Stimulated activated naive CD4-positive, alpha-beta T cell (primary cell): ENCODE measurements at places on chromosomes 11 and 22.

DNA sequence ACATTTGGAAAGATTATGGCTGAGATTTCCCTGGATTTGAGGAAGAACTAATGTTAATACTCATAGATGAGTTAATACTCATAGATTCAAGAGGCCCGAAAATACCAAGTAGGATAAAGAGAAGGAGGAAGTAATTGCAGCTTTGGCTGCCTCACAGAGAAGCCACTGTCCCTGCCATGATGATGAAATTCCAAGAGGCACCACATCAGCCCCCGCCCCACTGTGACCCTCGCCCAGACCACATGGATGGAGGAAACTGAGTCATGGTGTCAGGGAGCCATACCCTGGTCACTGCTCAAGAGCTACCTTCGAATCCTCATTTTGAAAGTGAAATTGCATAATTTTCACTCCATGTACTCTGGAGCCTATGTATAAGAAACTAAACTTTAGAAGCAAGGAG is 92.9 kb upstream of the SLC22A12 start:
- no peak for DNase-seq

DNA sequence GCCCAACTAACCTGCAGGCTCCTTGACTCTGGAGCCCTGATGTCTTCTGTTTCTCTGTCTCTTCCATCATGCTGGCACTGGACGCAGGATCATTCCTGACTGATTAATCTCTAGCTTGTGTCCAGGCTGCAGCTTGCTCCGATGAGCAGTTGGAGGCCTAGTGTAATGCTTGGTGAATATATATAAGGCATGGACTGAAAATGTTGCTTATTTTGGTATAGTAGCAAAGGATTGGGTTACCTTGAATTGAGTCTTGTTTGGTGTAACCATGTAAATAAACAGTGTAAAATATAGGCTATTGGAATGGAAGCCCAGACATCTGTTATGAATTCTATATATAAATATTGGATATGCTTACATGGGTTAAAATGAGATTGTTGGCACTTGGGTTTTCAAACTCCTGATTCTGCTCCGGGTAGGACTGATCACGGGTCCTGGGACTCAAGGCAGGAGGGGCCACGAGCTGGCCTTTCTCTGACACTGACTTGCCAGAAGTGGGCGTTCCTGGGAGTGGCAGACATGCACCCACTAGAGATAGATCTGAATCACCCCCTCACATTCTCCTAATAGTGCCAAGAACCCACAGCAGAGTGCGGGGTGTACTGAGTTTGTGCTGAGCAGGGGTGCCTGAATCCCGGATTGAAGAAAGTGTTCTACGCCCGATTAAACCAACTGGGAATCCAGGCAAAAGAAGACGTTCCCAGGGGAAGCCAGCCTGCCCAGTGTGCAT is 25.8 kb downstream of the LRP5 start:
- DNase-seq = no peak

GRCh38 chr11:68970921-68971636 is 9.7 kb downstream of the MRGPRD start:
- no peak for DNase-seq

DNA sequence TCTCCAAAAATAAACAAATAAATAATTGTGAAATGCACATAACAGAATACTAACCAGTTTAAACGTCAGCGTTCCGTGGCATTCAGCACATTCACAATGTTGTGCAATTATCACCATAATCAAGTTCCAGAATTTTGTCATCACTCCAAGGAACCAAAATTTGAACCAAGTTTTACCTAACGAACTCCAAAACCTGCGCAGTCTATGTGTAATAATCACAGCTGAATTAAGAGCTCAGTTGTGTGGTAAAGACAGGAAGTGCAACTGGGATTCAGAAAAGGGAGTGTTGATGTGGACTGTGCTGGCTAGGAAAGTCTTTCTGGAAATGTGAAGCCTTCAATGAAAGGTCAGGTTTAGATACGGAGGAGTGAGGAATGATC is 5.4 kb upstream of the MCAM start:
- DNase-seq = no peak

- no peak for DNase-seq
These were observed 131.9 kb downstream of the ADAMTS15 start for GRCh38 chr11:130580372-130580771.
